ENCODE measurements at places on chromosomes 2 and 18.

GRCh38 chr2:88885679-88886416, 194.4 kb downstream of the RPIA start:
- no peak for DNase-seq

- DNase-seq = peak; percentile 89
These were observed 28.4 kb upstream of the CASP8 start for GRCh38 chr2:201231781-201232466.

DNA sequence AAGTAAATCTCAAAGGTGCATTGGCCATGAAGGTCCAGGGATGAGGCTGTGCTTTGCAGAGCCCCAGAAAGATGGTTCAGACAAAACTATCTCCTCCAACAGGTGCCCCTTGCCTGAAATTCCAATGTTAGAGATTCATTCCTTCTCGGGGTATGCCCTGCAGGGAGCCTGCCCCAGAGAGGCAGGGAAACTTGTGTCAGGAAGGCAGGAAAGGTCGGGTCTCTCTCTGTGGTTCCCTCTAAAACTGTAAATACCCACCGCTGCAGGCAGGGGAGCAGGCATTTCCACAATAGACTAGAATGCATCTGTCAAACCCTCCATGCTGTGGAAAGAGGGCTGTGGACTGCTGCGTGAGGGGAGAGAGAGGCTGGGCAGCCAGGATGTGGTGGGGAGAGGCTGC, 207.8 kb upstream of the SMAD2 start:
- DNase-seq = no peak

GRCh38 chr2:98912221-98912851, 23.7 kb downstream of the CRACDL start:
- peak; percentile 70 for DNase-seq

GRCh38 chr2:199933466-199933865, 21.8 kb downstream of the TYW5 start:
- DNase-seq = no peak

- no peak for DNase-seq
These were observed 86.9 kb downstream of the LTBP1 start for GRCh38 chr2:33033606-33034081.

GRCh38 chr18:29892960-29893558, 1149.5 kb downstream of the DSC3 start:
- no peak for DNase-seq

DNA sequence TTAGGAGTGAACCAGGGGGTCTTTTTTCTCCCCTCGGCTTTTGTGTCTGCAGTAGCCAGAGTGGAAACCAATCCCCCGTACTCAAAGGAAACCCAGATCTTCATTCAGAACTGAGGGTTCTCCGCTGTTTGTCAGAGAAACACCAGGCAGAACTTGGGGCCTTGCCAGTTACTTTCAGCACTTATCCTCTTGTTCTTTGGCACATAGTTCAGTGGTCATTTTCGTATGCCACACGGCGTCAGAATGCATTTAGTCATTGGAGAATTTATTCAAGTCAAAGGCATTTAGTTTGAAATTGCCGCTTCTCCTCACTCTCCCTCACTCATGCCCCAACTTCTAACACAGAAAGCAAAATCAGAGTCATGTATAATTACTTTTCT, 102.9 kb downstream of the CABLES1 start:
- DNase-seq = peak; percentile 33

DNA sequence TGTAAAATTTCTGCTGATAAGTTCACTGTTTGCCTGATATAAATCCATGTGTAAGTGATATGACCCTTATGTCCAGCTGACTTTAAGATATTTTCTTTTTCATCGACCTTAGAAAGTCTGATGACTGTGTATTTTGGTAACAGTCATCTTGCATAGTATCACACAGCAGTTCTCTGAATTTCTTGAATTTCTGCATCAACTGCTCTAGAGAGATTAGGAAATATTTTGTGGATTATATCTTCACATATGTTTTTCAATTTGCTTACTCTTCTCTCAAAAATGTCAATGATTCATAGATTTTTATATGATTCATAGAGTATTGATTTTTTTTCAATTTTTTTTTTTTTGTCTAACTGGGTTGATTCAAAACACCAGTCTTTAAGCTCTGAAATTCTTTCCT, 945.3 kb downstream of the TRIB2 start:
- no peak for DNase-seq

- peak; percentile 35 for DNase-seq
These were observed 100.9 kb downstream of the CRIM1 start for GRCh38 chr2:36456227-36457175.

- DNase-seq = no peak
These were observed 9.2 kb upstream of the NFATC1 start for GRCh38 chr18:79386547-79386946.

GRCh38 chr2:133760376-133760775, 192.1 kb upstream of the NCKAP5 start:
- no peak for DNase-seq

GRCh38 chr18:845152-845819, 33.2 kb upstream of the YES1 start:
- no peak for DNase-seq

GRCh38 chr18:65436430-65436829, 314.4 kb upstream of the CDH7 start:
- DNase-seq = no peak

DNA sequence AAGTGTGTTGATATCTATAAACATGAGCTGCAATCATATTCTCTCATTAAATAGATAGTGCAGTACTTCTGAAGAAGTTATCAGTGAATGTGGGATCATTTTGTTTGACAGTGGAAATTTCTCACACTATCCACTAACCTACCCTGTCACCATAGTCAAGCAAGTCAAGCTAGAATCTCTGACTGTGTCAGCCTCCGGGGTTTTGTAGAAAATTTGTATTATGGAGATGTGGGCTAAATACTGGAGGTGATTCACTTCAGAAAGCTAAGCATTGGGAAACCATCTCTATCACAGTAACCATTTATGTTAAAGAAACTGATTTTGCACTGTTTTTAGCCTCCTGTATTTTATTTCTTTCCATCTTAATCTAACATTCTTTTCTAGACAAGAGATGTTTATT, 126.6 kb upstream of the CREB1 start:
- DNase-seq = no peak

DNA sequence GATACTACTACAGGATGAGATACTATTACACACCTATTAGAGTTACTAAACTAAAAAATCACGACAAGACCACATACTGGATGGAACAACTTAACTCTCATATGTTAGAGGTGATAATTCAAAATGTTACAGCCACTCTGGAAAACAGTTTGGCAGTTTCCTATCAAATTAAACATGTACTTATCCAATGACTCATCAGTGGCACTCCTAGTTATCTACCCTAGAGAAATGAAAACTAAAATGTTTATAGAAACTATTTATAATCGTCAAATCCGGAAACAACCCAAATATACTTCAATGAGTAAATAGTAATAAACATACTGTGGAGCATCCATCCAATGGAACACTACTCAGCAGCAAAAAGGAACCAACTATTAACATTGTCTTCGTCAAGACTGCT, 137.0 kb upstream of the RBBP8 start:
- DNase-seq = no peak

GRCh38 chr2:101672047-101672446, 25.5 kb upstream of the MAP4K4 start:
- no peak for DNase-seq

DNA sequence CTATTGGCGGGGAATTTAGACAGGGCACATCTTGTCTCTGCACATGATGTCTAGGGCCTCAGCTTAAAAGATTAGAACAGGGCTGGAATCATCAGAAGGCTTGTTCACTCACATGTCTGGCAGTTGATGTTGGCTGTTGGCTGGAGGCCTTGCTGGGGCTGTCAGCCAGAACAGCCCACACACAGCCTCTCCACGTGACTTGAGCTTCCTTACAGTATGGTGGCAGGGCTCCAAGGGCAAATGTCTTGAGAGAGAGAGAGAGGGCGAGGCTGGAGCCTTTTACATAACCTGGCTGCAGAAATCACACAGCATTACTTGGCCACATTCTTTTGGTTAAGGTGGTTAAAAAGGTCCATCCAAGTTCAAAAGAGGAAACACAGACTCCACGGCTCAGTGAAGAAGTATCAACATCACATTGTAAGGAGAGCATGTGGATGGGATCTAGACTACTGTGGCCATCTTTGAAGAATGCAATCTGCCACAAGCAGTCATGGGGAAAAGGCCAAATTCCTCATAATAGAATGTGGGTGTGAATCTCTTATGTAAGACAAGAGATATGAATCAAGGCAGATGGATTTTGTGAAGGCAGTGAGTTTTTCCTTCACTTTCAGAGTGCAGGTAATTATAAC, 30.4 kb downstream of the SRSF7 start:
- DNase-seq = peak; percentile 80

GRCh38 chr2:42937171-42937875, 144.9 kb upstream of the HAAO start:
- no peak for DNase-seq

DNA sequence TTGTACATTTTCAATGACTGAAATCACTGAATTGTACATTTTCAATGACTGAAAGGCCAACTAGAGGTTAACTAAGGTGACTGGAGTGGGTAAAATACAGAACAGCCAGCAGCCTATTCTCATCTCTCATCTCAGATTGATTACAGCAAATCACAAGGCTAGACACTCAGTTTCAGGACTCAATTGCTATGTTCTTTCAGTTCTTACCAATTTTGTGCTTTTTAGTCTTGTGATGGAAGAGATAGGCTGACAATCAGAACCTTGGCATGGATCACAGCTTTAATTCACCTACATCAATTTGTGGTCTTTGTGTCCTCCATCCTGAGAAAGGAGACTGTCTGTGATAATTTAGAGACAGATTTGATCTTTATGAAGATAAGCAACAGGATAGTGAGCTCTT, 124.7 kb downstream of the GULP1 start:
- no peak for DNase-seq

DNA sequence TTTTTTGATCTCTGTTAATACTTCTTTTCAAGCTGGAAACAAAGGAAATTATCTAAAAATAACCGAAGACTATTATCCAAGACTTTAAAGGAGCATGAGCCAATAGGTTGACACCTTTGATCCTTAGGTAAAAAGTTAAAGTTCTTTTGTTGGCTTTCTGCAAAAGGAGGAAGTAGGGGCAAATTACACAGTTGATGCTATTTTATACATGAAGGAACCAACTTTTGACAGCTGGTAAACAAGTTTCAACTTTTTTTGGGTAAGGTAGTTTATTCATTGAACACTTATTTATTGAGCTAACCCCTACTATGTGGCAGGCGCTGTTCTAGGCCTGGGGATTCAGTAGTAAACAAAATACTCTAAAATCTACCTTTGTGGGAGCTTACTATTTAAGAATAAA, 66.6 kb upstream of the ZEB2 start:
- DNase-seq = no peak

DNA sequence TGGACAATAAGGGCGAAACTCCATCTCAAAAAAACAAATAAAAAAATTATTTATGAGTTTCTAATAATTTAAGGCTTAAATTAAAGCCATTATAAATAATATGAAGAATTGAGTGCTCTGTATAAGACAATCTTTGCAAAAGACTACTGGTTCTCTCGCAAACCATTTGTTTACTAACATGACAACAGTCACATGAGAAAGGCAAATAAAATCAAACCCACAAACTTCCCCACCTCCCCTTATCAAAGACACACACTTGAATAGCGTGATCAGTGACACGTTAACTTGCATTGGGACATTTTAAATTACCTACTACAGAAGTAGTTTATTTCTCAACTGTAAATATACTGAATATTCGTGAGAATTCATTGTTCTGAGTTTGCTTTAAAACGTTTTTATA, 21.1 kb downstream of the RAB1A start:
- no peak for DNase-seq

- no peak for DNase-seq
These were observed 29.1 kb upstream of the FAM98A start for GRCh38 chr2:33628031-33628827.

DNA sequence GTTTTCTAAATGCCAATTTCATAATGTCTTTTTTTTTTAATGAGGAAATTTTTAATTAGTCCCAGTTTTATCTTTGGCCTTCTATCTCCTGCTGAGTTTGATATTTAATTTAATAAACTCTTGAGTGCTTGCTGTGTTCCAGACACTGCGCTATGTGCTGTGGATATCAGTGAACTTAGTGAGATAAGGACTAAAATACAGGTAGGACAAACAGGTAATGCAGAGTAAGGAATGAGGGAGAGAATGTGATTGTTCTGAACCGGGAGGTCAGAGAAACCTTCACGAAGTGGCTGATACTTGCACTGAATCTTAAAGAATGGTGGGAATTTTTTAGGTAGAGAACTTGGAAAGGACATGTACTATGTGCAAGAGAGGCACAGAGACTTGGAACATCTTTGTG, 28.2 kb downstream of the TTC27 start:
- no peak for DNase-seq

- DNase-seq = no peak
These were observed 71.2 kb upstream of the AFF3 start for GRCh38 chr2:100213595-100213994.

DNA sequence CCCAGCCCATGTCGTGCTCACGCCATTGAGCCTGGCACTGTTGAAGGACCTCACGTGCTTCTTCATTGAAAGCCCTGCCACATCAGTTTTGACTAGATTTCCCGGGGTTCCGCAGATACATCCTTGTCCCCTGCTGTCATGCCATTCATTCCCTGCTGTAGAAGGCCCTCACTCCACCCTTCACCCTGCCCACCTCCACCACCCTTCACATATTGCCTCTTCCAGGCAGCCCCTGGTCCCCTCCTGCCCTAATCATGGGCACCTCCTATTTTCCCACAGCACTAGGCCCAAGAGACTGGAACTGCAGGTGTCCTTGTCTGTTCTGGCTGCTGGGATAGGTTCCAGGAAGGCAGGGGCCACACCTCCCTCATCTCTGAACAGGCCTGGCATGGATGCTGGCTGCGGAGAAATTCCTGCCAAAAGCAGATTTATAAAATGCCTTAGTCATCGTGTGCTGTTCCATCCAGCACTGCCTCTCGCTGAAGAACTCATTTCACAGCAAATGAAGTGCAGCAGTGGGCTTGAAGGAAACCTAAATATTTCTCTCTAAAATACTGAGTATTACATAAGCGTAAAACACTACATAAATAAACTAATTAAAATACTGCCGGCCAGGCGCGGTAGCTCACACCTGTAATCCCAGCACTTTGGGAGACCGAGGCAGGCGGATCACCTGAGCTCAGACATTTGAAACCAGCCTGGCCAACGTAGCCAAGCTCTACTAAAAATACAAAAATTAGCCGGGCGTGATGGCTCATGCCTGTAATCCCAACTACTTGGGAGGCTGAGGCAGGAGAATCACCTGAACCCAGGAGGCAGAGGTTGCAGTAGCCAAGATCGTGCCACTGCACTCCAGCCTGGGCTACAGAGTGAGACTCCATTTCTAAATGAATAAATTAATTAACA, 38.4 kb downstream of the EIF4E2 start:
- DNase-seq = peak; percentile 66

- DNase-seq = no peak
These were observed 72.0 kb upstream of the FSHR start for GRCh38 chr2:49226360-49226759.
